ENCODE measurements at places on chromosomes 4 and X.

DNA sequence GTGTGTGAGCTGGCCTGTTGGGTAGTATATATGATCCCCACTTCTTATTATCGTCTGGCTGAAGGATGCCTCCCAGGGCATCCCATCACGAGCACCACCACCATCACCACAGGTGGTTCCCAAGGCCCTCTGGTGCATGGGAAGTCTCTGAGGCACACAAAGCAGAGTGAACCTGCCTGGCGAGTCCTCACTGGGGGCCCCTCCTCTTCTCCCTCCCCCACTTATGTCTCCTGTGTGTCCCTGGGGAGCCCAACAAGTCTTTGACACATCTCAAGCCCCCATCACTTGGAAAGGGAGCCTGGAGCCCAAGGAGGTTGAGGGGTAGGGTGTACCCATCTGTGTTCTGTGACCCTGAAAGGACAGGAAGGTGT lies 45.5 kb upstream of the NKX1-1 start:
- DNase-seq = no peak

DNA sequence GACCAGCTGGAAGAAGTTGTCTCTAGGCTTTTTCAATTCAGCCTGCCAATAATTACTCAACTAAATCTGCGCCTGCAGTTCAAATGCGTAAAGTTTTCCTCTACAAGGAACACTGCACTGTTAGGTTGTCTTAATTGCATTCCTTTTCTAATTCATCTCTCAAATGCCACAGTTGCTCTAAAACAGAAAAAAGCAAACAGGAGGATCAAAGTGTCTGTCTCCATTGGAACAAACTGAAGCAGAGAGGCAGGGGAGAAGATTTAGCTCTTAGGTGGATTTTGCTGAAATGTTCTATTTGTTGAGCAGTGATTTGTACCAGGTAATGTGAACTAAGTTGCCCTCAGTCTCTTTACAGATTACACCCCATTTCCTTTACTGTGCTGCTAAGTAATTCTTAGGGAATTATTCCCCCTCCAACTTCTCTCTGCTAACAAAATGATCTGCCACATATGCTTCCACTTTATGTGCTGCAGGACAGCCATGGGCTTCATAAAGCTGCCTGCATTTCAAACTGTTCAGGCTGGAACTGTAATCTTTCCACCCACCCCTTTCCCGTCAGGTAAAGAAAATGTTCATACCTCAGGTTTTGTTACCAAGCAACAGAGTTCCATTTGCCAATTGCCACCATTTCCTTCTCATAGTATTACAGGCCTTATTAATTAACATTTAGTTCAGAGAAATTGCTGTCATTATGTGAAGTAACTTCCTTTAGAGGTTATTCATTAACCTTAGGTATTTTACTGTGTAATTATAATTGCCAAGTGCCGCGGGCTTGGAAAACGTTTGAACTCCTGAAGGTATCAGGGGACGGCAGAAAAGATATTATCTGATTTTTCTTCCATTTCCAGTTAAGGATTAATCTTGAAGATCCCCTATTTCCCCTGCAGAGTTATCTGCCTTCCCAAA lies 149.3 kb downstream of the SPRY1 start:
- DNase-seq = no peak

- DNase-seq = peak; percentile 4
Measured at GRCh38 chr4:162274354-162274753, 110.6 kb upstream of the FSTL5 start.

- DNase-seq = no peak
Measured at GRCh38 chr4:102554992-102555391, 53.8 kb downstream of the NFKB1 start.

DNA sequence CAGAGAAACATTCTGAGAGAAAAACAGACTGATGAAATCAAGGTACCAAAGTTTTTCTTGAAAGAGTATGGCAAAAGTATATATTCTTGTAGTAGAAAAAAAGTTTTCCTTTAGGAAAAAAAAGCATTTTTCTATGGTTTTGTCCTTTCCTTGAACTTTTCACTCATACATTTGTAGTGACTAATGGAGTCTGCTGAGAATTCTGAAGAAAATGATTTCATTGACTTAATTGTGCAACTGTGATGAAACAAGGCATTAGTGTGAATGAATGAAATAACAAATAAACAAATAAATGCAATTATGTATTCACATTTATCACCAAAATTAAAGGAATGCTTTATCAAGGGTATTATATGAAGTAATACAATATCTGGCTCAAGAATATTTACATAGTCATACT lies 5.7 kb downstream of the CSN1S1 start:
- DNase-seq = no peak

DNA sequence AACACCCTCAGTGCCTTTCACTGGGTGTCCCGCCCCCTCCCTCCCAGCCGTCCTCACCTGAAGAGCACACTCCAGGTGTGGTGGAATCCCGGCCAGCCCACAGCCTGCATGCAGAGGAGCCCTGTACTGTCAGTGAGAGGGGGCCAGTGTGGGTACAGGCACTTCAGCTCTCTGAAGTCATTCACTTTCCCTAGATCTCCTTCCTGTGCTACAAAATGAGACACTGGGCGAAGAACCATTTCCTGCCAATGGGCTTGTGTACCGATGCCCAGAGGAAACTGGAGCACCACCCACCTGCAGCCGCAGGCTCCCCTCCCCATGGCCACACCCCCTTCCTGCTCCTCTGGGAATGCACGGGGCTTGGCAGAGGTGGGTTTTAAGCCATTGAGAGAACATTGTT lies 73.9 kb upstream of the C4orf50 start:
- no peak for DNase-seq

GRCh38 chrX:39905538-39905891 lies 192.2 kb downstream of the BCOR start:
- DNase-seq = no peak

DNA sequence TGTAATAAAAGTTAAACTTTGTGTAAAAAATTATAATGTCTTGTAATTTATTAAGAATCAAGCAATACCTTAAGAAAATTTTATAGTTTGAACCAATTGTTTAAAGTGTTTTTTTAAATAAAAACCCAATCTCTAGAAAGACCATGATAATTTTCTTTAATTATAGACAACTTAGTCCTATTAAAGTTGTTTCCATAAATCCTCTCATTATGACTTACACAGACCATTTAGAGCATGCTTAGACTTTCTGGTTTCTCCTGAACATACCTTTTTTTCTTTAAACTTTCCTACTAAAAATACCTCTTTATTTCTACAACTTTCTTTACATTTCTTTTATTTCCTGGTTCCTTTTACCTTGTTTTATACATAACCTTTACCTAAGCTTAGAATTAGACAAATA lies 837.4 kb downstream of the PCDH19 start:
- no peak for DNase-seq

DNA sequence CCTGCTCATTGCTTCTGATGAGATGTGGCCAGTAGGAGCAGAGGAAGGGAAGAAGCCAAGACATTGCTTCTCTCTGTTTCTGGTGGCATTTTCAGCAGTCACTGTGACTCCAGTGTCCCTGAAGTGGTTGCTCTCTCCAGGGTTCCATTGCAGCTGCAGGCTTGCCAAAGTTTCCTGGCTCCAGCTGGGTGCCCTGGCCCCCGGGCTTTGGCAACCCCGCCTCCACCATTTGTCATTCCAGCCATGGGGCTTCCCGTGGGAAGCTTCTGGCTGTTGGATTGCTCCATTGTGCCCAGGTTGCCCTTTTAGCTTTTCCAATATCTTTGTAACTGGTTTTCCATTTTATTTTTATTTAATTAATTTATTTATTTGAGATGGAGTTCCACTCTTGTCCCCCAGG lies 12.7 kb downstream of the FGFBP1 start:
- no peak for DNase-seq

- DNase-seq = no peak
Measured at GRCh38 chrX:154517101-154517781, 1.2 kb upstream of the FAM3A start.

- DNase-seq = no peak
Measured at GRCh38 chr4:105765690-105766407, 57.3 kb downstream of the GSTCD start.

GRCh38 chr4:146776691-146777090 lies 138.0 kb downstream of the POU4F2 start:
- DNase-seq = no peak

- no peak for DNase-seq
Measured at GRCh38 chr4:20493761-20494353, 206.4 kb upstream of the PACRGL start.

DNA sequence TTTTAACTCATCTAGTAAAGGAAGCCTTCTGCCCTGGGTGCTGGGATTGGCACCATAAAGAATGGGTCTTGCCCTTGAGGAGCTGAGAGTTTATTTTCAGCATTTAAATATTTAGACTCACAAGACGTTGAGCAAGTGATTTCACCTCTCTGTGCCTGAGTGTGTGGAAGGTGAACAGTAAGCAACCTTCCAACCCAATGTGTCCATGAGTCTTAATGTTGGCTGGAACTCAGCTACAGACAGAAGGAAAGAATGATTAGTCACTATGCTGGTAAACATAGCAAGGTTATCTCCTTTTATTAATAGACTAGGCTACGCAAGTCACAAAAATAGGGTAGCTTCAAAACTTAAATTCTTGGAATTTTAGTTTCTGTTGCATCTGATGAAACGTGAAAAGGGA lies 277.4 kb upstream of the GATB start:
- DNase-seq = no peak

- DNase-seq = no peak
Measured at GRCh38 chr4:64205376-64205775, 203.9 kb downstream of the TECRL start.

DNA sequence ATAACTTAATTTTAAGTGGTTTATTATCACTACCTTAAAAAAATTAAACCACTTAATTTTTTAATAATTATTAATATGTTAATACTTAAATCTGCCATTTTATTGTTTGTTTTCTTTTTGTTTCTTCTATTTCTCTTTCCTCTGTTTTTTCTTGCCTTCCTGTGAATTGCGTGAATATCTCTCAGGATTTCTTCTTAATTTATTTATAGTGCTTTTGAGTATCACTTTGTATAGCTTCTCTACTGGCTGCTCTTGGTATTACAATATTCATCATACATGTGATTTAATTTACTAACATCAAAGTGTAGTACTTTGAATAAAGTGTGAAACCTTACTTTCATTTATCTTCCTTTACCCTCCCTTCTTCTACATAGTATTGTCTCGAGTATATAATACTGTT lies 349.5 kb upstream of the CPXCR1 start:
- DNase-seq = no peak

- DNase-seq = no peak
Measured at GRCh38 chr4:99144587-99144986, 490 bp upstream of the ADH4 start.

GRCh38 chrX:39159921-39160507 lies 358.8 kb downstream of the MID1IP1 start:
- DNase-seq = no peak

GRCh38 chr4:69617083-69617694 lies 22.3 kb downstream of the UGT2A2 start:
- DNase-seq = no peak

- DNase-seq = no peak
Measured at GRCh38 chrX:143378851-143379250, 138.4 kb downstream of the SPANXN3 start.
